ENCODE measurements at places on chromosomes 11 and 22.
A peak's percentile ranks its signal among the peaks of the same experiment; 100 is the strongest.

DNA sequence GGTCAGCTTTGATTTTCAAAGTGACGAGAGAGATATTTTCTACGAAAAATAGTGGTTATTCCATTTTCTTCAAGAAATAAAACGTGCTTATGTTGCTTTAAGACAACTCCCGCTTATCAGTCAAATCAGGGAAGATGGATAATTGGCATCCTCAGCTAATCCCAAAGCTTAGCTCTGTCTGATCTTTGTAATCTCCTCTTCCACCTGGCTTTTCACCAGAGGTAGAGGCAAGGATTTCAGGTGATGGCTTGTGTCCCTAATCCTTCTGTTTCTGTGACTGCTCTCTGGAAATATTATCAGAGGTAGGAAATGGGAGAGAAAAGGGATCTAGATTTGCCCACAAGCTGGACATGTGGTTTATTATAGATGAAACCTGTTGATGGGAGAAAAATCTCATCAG is 78.9 kb downstream of the DBX1 start:
- no peak for DNase-seq

GRCh38 chr22:50047346-50047745 is 10.8 kb downstream of the TTLL8 start:
- DNase-seq: no peak

DNA sequence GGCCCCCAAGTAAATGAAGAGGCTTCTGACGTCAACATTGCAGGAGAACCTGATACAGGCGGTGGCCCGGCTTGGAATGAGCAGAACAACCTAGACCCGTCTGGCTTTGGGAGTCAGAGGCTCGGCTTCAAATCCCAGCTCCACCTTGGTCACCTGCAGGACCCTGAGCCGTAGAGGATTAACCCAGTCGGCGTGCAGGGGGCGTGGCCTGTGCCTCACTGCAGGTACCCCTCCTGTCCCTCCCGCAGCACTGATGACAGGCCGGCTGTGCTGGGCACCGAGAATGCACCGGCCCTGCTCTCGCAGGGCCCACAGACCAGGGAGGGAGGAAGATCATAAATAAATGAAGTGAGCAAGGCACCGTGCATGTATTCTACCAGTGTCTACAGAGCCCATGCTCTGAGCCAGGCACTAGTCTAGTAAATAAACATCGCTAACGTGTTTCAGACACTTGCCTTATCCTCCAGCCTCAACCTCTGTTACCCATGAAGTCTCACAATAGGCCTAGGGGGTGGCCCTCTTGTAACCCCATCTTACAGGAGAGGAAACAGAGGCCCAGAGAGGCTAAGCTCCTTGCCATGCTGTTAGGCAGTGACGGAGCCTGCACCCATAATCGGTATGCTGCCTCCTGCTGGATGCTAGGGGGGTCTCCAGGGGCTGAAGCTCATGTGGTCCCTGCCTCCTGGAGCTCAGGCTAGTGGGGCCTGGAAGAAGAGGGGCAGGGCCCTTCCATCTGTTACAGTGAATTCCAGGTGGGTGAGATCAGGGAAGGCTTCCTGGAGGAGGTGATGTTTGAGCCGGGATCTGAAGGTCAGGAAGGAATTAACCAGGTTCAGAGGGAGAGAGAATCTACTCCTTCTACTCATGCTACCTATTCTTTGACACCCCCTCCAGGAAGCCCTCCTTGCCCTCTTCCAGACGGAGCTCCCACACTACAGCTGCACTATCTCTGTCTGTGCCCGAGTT is 53.4 kb downstream of the RTL6 start:
- DNase-seq: no peak

GRCh38 chr11:45031912-45032519 is 81.3 kb upstream of the TP53I11 start:
- no peak for DNase-seq

DNA sequence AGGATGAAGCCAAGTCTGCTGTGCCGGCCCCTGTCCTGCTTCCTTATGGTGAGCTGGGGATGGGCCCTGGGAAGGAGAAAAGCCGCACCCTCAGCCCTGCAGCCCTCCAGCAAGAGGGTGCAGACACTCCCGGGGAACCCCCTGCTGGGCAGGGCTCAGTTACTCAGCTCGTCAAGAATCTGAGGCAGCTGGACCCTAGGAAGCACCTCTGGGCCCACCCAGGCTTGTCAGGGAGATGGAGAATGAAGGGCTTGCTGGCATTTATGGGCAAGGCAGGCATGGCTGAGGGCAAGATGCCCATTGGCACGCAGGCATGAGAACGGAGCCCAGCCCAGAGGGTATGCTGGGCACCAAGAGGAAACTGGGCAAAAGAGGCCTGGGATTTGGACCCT is 12.9 kb downstream of the RELT start:
- no peak for DNase-seq

- DNase-seq: no peak
These were observed 113.1 kb downstream of the BLID start for GRCh38 chr11:122002926-122003325.

DNA sequence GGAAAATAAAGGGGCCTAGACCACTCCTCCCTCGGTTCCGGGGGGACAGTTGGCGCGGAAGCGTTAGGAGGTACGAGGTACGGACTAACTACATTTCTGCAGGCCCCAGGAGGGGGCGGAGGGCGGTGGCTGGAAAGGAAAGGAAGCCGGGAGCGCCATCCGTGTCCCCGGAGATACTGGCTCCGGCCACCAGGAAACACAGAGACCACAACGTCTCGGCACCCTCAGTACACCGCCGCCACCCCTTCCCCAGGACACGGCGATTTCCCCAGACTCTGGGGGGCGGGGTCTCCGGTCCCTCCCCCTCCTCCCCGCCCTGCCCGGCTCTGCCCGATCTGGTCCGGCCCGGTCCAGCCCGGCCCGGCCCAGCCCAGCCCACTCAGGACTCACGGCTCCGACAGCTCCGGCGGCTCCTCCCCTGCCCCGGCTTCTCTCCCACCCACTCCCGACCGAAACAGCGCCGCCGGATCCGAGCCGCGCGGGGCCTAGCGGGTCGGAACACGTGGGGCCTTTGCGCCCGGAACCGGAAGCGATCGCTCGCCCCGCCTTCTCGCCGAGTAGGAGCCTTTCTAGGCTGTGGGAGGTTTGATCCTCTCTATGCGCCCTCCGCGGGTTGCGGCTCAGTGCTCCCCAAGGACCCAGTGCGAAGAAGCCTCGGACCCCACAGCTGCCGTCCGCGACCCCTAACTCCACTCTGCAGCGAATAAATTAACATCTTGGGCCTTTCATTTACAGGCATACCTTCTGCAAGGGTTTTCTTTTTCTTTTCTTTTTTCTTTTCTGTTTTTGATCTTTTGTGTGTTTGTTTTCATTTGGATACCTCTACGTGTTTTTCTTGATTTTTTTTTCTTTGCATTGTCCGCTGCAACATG is at the start of gene ZNF202:
ZNF202 (minus strand) TSS at position 502 of the 872 bp plus-strand sequence. CDS start 10,772 bp downstream, outside the sequence.
- DNase-seq: peak; percentile 50

DNA sequence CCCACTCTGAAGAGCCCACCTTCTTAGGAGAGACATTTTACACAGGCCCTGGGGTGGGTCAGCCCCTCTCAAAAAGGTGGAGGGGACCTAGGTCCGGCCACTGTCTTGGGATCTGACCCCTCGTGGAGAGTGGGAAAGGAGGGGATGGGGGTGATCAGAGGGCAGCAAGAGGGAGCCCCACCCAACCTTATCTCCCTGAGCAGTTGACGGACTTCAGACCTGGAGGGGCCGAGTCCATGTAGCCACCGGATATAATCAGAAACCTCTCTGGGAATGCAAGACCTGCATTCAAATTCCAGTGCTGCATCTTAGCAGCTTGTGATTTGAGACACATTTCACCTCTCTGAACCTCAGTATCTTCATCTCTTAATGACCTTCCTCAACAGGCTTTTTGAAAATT is 44.0 kb downstream of the TP53I11 start:
- DNase-seq: no peak

- peak; percentile 93 for DNase-seq
These were observed 678 bp upstream of the ZFP91 start for GRCh38 chr11:58578136-58578634.

DNA sequence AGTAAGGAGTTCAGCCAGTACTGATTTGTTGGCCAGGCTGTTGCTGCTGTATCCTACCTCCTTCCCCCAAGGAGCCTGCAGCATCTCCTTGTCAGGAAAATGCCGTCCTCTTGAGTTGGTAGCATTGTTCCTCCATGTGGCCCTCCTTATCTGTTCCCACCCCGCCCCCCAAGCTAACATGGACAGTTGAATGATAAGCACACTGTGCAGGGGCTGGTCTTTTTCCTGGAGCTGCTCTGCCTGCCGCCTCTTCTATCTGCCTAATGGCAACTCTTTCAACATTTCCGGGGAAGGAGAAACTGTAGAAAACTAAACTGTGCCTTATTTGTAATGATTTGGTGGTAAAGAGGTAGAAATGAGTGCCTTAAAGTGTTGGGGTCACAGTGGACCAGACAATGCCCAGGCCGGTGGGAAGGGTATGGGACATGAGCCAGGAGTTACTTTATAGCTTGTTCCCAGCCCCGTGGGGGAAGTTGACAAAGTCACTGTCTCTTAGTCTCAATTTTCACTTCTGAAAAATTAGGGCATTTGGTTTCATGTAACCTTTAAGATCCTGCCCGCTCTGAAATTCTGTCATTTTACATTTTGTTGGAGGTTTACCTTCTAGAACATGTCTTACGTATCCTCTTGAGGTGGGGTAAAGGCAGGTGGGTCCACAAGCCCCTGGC is 4.5 kb downstream of the FAM118A start:
- DNase-seq: no peak

DNA sequence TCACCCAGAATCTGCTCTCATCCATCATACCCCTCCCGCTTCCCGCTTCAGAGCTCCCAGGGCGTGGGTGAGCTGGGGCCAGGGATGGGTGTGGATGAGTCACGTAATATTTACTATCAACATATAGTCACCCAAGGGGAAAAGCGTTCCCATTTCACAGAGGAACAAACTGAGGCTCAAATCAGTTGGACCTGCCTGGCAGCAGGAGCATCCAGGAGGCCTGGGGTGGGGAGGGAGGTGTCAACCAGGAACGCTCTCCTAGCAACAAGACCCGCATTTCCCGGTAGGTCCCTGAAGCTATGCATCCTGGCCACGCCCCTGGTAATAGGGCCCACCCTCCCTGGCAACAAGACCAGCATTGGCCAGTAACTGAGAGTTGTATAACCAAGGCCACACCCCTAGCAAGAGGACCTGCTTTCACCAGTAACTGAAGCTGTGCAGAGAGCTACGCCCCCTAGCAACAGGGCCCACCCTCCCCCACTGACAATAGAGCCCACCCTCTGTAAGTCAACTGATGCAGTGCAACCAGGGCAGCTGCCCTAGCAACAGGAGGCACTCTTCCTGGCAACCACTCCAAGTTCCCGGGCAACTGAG is 32.7 kb upstream of the TXNRD2 start:
- no peak for DNase-seq

- no peak for DNase-seq
These were observed 9.1 kb downstream of the NRXN2 start for GRCh38 chr11:64713781-64714363.

GRCh38 chr11:10925149-10925926 is 67.5 kb upstream of the ZBED5 start:
- no peak for DNase-seq

DNA sequence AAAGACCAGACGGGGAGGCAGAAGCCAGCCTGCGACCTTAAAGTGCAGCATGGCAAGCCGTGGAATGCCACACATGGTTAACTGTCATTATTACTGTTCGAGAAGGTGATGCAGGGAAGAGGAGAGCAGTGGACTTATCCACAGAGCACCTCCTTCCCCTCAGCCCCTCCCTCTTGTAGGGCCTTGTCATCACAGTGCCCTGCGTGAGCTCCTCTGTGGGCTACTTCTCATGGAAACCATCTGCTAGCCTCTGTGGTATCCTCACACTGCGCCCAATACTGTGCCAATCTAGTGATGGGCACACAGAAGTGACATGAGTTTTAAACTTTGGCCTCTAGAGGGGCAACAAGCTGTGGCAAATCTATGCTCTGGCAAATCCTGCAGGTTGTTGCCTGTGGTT is 18.2 kb upstream of the CCDC134 start:
- no peak for DNase-seq

- DNase-seq: no peak
These were observed 124.3 kb upstream of the NTM start for GRCh38 chr11:131246156-131246555.

- no peak for DNase-seq
These were observed 14.8 kb downstream of the BRD1 start for GRCh38 chr22:49812838-49813237.

DNA sequence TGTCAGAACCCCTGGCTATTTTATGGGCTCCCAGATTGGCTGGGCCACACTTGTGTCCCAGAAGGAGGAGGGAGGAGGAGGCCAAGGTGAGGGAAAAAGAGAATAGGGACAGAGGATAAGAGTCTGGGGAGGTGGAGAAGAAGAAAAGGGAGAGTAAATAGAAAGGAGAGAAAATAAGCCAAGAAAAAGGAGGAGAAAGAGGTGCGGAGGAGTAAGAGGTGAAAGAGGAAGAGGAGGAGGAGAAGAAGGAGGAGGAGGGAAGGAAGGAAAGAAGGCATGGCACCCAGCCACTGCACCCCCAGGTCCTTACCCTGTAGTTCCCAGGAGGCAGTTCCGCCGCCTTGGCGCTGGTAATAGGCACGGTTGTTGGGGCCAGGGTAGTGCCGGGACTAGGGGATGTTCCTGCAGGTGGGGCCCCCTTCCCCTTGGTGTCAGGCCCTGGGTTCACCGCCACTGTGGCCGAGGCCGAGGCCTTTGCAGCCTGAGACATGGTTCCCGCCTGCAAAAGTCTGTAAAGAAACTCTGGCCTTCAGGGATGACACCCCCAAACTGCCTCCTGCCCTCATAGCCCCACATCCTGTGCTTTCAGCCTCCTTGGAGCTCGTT is 1.9 kb downstream of the CRYBB1 start:
- no peak for DNase-seq

DNA sequence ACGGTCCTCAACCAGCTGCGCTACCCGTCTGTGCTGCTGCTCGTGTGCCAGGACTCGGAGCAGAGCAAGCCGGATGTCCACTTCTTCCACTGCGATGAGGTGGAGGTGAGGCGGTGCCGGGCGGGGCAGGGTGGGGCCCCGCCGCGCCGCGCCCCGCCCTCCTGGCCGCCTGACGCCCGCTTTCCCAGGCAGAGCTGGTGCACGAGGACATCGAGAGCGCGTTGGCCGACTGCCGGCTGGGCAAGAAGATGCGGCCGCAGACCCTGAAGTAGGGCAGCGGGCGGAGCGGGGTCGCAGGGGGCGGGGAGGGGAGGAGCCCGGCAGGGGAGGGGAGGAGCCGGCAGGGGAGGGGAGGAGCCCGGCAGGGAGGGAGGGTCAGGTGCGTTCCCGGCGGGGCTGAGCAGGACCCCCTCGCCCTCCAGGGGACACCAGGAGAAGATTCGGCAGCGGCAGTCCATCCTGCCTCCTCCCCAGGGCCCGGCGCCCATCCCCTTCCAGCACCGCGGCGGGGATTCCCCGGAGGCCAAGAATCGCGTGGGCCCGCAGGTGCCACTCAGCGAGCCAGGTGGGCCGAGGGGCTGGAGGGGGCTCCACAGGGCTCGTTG is 14.7 kb downstream of the EPS8L2 start:
- DNase-seq: no peak

DNA sequence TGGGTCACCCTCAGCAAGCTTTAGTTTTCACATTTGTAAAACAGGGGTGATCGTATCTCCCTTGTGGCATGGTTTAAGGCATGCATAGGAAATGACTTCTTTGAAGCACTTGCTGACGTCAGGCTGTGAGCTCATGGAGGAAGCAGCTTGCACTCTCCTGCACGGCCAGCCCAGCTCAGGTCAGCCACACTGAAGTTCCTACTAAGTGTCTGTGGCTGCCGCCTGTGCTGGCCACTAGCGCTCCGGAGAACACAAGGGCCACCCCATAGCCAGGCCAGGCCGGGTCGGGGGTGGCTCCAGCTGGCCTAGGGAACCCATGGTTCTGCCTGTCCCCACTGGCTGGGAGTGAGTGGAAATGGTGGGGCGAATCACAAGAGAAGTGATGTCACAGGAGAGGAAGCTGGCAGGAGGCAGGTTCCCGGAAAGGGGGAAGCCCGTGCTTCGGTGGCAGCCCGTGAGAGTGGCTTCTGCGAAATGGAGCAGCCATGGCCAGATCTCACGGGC is 28.2 kb downstream of the KCTD17 start:
- DNase-seq: no peak
